Mesothelial cell of epicardium (in vitro differentiated cells): ENCODE measurements at places on chromosomes 1 and 21.

DNA sequence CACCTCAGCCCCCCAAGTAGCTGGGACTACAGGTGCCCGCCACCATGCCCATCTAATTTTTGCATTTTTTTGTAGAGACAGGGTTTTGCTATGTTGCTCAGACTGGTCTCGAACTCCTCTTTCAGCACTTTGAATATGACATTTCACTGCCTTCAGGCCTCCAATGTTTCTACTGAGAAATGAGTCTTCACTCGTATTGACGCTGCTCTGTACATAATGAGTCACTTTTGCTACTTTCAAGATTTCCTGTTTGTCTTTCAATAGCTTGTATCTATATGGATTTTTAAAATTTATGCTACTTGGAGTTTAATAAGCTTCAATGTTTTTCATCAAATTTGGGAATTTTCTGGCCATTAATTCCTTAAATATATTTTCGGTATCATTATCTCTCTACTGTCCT lies 64.7 kb downstream of the GORAB start:
- no peak for DNase-seq

- DNase-seq, result no peak
These were observed 26.0 kb downstream of the ETNK2 start for GRCh38 chr1:204125759-204126351.

- peak; percentile 80 for DNase-seq
These were observed at the start of gene PPOX for GRCh38 chr1:161165742-161166668. PPOX (plus strand) TSS chr1:161166426; CDS start chr1:161166848, 422 bp downstream.

- no peak for DNase-seq
These were observed 55.2 kb upstream of the GNG12 start for GRCh38 chr1:67888216-67889106.

DNA sequence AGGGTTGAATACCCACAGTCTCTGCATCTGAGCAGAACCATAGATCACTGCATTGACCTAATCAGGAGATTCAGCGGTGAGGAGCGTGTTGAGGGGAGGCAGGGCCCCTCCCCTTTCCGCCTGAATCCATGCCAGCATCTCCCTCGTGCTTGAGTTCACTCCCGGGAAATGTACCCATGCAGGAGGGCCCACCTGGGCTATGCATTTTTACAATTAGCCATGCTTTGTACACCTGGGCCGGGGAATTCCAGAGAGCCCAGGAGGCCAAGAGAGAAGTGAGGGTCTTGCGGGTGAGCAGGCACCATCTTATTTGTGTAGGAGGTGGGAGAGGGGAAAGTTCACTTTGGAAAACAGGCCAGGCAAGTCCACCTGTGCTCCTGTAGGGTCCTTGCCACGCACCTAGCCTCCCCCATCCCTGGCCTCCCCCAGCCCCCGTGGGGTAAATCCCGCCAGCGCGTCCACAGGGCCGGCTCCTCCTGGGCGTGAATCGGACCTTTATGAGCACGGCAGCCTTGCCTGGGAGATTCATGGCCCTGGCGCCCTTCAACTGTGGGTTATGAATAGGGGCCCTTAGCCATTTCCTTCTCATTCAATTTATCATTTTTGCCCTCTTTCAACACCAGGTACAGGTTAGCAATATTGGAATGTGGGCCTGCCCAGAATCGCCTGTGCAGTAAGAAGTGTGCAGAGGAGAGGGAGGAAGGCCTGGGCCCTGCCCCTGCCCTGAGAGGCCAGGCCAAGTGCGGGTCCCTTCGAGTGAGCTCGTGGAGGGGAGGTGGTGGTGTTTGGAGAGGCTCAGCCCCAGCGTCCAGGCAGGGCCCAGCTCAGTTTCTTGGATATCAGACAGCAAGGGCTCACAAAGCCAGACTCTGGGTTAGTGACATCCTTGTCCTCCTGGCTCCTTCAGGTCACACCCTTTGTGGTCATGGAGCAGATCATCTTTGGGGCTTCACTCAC lies 84.4 kb upstream of the ACTRT2 start:
- DNase-seq, result no peak

DNA sequence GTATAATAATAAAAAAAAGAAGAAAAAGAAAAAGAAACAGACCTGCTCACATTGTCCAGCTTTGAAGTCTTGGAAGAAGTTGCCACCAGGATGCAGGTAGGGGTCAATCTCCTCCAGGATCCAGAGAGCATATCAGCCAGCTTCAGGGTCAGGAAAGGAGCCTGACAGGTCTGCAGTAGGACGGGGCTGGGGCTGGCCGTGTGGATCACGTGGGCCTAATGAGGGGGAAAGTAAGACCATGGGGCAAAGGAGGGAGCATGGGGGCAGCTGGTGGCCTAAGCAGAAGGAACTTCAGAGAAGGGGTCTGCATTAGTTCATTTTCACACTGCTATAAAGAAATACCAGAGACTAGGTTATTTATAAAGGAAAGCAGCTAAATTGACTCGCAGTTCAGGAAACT lies 19.3 kb upstream of the SMYD3 start:
- DNase-seq, result no peak
